ENCODE measurements at places on chromosomes 1 and 21.

- no peaks in the 10 kb centered on the region for H3K4me1 ChIP-seq
- no peaks in the 10 kb centered on the region for H3K27me3 ChIP-seq
- no peak for DNase-seq
- no peaks in the 10 kb centered on the region for H3K36me3 ChIP-seq
- no peak overlapping the region for H3K4me3 ChIP-seq
- H3K27ac ChIP-seq: no peak overlapping the region
Measured at GRCh38 chr1:167248707-167249642, 28.3 kb downstream of the POU2F1 start.

GRCh38 chr21:29715089-29715488, 224.7 kb downstream of the GRIK1 start:
- H3K36me3 ChIP-seq: no peaks in the 10 kb centered on the region
- no peak overlapping the region for H3K4me3 ChIP-seq
- H3K27ac ChIP-seq: no peak overlapping the region

GRCh38 chr1:236060286-236060685, 4.6 kb downstream of the NID1 start:
- DNase-seq: no peak
- H3K27me3 ChIP-seq: no peaks in the 10 kb centered on the region
- no peaks in the 10 kb centered on the region for H3K4me1 ChIP-seq
- no peak overlapping the region for H3K4me3 ChIP-seq
- H3K36me3 ChIP-seq: no peaks in the 10 kb centered on the region

DNA sequence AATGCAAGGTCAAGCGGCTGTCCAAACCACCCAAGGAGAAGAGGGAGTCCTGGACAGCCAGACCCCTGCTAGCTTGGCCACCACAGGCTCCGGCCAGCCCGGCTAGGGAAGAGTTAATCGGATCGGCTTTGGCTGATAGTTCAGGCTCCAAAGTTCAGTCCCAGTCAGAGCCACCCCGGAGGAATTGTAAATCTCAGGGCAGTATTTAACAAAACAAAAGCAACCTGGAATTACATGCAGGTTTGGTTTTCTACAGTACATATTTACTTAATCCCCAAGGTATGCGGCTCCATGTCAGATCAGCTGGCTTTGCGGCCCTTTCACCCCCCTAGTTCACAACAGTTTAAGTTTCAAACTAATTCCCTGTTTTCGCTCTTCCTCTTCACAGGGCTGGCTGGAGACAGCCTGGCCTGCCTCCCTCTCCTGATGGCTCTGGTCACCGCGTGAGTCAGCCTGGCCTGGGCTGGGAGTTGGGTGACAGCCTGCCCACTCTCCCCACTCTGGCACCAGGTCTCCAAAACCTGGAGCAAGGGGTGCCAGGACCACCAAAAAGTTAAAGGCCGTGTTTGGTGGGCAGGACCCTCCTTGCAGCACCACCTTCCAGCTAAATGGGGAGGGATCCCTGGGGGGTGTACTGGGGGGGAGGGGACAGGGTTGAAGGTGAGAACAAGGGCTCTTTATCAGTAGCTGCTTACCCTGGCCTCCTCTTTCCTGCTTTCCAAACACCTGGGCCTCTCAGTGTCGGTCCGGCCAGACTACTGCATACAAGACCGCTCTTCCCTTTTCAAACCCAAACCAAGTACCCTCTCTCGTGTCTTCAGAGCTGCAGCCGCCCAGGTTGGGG, 1.9 kb downstream of the DHRS3 start:
- H3K36me3 ChIP-seq: peaks cover 3% of the 10 kb centered on the region
- H3K27ac ChIP-seq: peak overlapping the region; percentile 98
- H3K4me3 ChIP-seq: peak overlapping the region; percentile 84
- H3K27me3 ChIP-seq: no peaks in the 10 kb centered on the region
- peak; percentile 79 for DNase-seq
- H3K4me1 ChIP-seq: peaks cover 11% of the 10 kb centered on the region

- H3K27ac ChIP-seq: no peak overlapping the region
- H3K27me3 ChIP-seq: no peaks in the 10 kb centered on the region
- DNase-seq: no peak
- no peaks in the 10 kb centered on the region for H3K36me3 ChIP-seq
- no peaks in the 10 kb centered on the region for H3K4me1 ChIP-seq
Measured at GRCh38 chr1:17292299-17293160, 15.5 kb upstream of the PADI4 start.

- no peaks in the 10 kb centered on the region for H3K36me3 ChIP-seq
- no peak overlapping the region for H3K27ac ChIP-seq
- H3K4me3 ChIP-seq: no peak overlapping the region
- no peaks in the 10 kb centered on the region for H3K4me1 ChIP-seq
Measured at GRCh38 chr1:87370544-87370943, 41.9 kb downstream of the LMO4 start.

DNA sequence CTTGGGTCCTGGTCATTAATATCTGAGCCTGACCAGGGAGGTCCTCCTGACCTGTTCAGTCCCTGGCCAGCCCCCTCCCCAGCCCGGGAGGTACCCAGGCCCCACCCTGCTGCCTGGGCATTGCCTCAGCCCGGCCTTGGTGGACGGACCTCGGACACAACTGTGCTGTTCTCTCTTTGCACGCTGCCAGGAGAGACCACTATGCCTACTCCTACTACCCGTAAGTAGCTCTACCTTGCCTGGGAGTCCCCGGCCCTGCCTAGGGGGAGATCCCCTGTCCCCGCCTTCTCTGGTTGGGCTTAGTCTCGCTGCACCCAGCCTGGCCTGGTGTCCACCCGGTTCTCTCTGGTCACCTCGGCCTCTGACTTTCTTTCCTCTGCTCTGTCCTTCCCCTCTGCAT, 53.2 kb downstream of the PTPRU start:
- H3K36me3 ChIP-seq: no peaks in the 10 kb centered on the region
- H3K4me3 ChIP-seq: no peak overlapping the region
- no peaks in the 10 kb centered on the region for H3K27me3 ChIP-seq
- no peak for DNase-seq

DNA sequence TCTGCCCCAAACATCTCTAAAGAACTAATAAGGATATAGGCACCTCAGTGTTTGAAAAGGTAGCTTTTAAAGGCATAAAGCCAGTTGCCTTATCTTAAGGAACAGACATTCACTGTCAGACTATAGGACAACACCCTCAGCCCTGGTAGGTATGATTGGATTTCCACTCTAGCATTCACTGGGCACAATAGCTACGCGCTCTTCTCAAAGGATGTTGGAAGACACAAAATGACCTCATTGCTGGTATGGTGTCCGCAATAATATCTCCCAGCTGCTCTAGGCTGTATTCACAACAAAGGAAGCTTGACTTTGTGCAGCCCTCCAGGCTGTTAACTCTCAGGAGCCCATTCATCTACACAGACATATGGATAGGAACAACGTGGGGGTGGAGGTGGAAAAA, 119.4 kb upstream of the CXADR start:
- H3K4me1 ChIP-seq: no peaks in the 10 kb centered on the region
- no peak overlapping the region for H3K27ac ChIP-seq
- no peaks in the 10 kb centered on the region for H3K27me3 ChIP-seq

- H3K27ac ChIP-seq: no peak overlapping the region
- no peaks in the 10 kb centered on the region for H3K27me3 ChIP-seq
- H3K4me1 ChIP-seq: no peaks in the 10 kb centered on the region
Measured at GRCh38 chr21:21057349-21058062, 59.3 kb downstream of the NCAM2 start.

DNA sequence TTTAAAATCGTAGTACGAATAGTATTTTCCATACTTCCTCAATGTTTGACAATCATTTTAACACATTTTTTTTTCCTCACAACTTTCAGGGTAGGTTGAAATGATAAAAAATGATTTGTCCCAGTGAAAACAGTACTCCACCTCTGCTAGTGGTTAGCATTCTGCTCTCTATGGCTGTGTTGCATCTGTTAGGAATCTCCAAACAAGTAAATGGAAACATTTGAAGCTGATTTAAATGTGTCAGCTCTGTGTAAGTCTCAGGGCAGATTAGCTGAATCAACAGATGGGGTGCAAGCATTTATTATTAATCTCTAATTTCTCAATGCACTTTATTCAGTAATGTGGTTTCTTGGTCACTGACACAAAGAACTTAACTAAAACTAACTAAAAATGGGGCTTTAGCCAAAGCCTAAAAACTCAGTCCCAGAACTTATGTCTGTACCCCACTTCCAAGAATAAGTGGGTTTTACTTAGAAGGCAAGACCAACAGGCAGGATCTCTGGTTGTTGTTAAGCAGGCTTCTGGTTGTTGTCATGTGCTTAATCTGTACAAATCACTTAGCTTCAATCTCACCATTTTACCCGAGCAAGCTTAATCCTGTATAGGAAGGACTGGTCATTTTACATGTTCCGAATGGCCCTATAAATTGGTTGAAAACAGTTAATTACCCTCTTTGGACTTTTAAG, 67.8 kb downstream of the PRRX1 start:
- H3K4me3 ChIP-seq: no peak overlapping the region
- H3K27ac ChIP-seq: no peak overlapping the region
- H3K27me3 ChIP-seq: no peaks in the 10 kb centered on the region
- no peaks in the 10 kb centered on the region for H3K36me3 ChIP-seq
- no peak for DNase-seq
- H3K4me1 ChIP-seq: no peaks in the 10 kb centered on the region

DNA sequence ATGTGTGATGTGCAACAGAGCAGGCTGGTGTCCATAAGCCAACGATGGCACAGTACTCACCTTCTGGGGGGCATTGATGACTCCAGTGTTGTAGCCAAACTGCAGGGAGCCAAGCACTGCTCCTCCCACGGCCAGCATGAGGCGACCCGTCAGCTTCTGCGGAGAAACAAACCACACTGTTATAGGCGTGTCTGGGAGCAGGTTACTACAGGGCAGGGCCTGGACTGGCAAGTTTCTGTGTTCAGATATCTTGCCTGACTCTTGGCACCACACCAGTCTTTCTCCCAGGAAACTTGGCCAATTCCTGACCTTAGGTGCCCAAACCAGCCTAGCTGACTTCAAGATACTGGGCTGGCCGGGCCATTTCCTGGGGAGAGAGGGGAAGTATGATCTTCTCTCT, 15.5 kb downstream of the SLC2A1 start:
- H3K4me1 ChIP-seq: peaks cover 56% of the 10 kb centered on the region
- H3K36me3 ChIP-seq: no peaks in the 10 kb centered on the region
- peak; percentile 92 for DNase-seq
- peak overlapping the region; percentile 80 for H3K27ac ChIP-seq
- no peaks in the 10 kb centered on the region for H3K27me3 ChIP-seq
- H3K4me3 ChIP-seq: no peak overlapping the region

- H3K36me3 ChIP-seq: no peaks in the 10 kb centered on the region
- H3K4me1 ChIP-seq: peaks cover 61% of the 10 kb centered on the region
- peak overlapping the region; percentile 99 for H3K27ac ChIP-seq
- peak overlapping the region; percentile 98 for H3K4me3 ChIP-seq
- H3K27me3 ChIP-seq: no peaks in the 10 kb centered on the region
Measured at GRCh38 chr1:156499842-156500542, 583 bp downstream of the MEF2D start.

DNA sequence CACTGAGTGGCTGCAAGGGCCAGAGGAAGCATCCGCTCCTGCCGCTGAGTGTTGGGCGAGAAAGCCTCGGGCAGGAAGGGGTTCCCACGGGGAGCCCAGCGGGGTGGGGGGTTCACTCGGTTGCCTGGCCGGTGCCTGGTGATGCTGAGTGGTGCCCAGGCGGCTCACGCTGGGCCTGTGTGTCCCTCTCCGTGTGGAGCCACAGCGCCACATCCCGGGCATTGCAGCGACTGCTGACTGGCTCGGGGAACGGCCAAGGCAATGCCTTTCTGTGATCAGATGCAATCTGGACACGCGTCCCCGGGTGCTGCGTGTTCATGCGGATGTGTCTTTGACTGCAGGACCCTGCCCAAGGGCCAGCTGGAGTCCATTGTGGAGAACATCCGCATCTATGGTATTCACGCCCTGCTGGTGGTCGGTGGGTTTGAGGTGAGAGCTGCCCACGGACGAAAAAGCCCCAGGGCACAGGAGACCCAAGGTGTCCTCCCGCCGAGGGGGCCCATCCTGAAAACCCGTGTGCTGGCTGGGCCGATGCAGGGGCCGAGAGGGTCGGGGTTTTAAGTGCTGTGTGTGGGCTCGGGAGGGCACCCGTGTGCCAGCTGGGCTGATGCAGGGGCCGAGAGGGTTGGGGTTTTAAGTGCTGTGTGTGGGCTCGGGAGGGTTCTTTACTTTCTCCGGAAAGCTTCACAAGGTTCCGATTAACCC, 16.4 kb downstream of the CFAP410 start:
- H3K4me3 ChIP-seq: no peak overlapping the region
- H3K36me3 ChIP-seq: no peaks in the 10 kb centered on the region
- no peaks in the 10 kb centered on the region for H3K4me1 ChIP-seq
- DNase-seq: no peak
- no peaks in the 10 kb centered on the region for H3K27me3 ChIP-seq

DNA sequence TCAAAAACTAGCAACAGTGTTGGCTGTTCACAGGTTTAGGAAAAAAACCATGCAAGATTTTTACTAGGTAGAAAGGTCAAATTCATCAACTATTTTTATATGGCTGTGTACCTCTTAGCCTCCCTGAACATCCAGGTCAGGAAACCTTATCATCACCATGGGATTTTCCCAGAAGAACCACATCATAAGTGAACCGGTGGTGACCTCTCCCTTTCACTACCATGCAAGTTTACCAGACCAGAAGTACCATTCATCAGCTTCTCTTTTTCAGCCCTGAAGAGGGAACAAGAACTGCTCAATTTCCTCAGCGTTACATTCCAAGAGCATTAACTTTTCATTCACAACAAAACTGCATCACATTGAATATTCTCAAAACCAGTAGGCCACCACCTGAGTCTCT, 5.9 kb downstream of the SSBP3 start:
- DNase-seq: no peak
- H3K4me3 ChIP-seq: no peak overlapping the region
- no peaks in the 10 kb centered on the region for H3K36me3 ChIP-seq
- peaks cover 7% of the 10 kb centered on the region for H3K4me1 ChIP-seq
- H3K27me3 ChIP-seq: no peaks in the 10 kb centered on the region

- H3K4me1 ChIP-seq: no peaks in the 10 kb centered on the region
- no peaks in the 10 kb centered on the region for H3K36me3 ChIP-seq
- DNase-seq: no peak
- H3K4me3 ChIP-seq: no peak overlapping the region
- H3K27me3 ChIP-seq: no peaks in the 10 kb centered on the region
Measured at GRCh38 chr1:17184161-17184665, 20.7 kb upstream of the PADI1 start.

DNA sequence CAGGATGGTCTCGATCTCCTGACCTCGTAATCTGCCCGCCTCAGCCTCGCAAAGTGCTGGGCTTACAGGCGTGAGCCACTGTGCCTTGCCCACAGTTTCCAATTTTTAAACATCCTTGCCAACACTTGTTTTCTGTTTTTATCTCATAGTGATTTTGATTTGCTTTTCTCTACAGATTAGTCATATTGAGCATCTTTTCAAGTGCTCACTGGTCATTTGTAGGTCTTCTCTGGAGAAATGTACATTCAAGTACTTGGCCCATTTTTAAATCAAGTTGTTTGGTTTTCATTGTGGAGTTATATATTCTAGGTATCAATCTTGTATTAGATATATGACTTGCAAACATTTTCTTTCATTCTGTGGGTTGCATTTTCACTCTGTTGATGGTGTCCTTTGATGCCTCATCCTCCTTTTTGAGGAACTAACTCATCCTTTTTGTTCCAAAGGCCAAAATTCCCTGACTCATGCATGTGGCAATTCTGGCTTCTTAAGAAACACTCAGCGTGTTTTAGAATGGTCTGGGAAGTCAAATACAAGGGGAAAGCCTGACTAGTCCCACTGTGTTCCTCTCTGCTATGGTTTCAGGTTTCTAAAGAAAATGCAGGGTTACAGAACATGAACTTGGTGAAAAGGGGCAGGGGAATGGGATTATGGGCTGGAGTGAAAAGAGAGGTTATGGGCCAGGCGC, 37.3 kb downstream of the PTAFR start:
- no peak overlapping the region for H3K4me3 ChIP-seq
- no peaks in the 10 kb centered on the region for H3K27me3 ChIP-seq
- no peaks in the 10 kb centered on the region for H3K36me3 ChIP-seq
- no peak overlapping the region for H3K27ac ChIP-seq
- no peak for DNase-seq

Data from pancreas (tissue), 10 donors.